HFFc6 (cell line): ENCODE measurements at places on chromosomes 4 and X.

DNA sequence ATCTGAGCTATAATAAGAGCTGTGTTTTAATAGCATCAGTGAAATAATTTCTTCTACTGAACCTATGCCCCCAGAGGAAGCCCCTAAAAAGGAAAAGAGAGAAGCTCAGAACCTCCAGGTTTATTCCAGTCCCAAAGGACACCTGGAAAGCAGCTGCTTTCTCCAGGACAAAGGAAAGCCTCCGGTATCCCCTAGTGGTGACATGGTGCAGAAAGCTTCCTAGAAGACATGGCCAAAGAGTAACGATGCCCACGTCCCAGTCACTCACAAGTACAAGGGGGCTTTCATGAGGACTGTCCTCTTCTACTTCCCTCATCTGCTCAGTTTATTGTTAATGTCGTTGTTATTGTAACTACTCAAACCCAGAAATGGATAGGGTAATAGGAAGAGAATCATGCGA, 343.9 kb downstream of the UNC5C start:
- no peak for DNase-seq

- DNase-seq = no peak
Observed at GRCh38 chrX:109943092-109943739, 59.7 kb upstream of the TMEM164 start.

DNA sequence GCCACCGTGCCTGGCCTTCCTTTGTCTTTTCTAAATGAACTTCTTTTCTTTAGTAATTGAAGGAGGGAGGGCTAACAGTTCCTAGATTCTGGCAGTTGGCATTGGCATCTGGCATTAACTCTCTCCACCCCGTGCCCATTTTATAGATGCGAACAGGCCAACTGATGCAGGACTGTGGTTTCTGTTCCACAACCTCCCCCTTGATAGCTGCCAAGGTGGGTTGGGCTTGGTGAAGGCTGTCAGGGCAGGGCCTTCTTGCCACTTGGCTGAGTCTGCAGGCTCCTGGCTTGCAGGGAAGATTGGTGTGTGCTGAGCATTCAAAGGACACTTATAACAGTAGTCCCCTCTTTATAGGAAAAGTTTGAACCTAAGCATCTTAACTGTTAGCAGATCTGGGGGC, 4.3 kb downstream of the SOWAHD start:
- DNase-seq = no peak

DNA sequence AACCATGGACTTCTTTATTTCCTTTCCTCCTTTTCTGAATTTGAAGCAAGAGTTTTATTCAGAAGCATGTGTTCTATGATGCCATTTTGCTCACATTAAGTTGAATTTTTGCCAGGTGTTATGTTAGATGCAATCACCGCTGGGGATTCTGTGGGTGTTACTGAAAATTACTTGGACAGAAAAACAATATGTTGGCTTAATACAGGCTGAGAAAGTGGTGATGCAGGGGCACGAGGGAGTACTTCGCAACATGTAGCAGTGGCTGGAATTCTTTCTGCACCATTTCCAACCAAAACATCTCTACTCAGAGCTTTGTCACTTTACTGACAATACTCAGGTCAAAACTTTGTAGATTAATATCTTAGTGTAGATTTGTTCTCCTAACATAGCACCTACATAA, 109.2 kb upstream of the PCDH18 start:
- DNase-seq = no peak

DNA sequence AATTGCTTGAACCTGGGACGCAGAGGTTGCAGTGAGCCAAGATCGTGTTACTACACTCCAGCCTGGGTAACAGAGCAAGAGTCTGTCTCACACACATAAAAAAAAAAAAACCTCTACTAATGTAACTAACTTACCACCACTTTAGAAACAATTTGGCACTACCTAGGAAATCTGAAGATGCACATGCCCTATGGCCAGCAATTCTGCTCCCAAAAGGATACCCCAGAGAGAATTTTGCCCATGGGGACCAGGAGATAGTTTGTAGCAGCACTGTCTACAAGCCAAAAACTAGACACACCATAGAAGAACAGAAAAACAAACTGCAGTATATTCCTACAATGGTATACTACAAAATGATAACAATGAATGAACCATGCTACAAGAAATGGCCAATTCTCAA, 37.5 kb downstream of the USP46 start:
- DNase-seq = no peak

DNA sequence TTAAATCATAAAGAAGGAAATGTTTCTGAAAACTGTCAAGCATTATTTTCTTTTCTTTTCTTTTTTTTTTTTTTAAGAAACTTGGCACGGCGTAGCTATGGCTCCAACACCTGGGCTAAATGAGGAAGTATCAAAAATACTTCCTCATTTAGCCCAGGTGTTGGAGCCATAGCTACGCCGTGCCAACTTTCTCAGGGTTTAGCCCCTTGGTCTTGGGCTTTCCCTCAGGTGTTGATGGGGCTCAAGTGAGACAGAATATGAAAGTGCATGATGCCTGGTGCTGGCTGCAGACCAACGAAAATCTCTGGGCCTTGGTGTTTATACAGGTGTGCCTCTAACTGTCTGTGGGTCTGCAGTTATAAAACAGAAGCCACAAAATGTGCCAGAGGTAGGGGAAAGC, 132.7 kb downstream of the ARHGAP24 start:
- DNase-seq = no peak

GRCh38 chr4:100348473-100348872, 158.2 kb upstream of the DDIT4L start:
- peak; percentile 68 for DNase-seq

DNA sequence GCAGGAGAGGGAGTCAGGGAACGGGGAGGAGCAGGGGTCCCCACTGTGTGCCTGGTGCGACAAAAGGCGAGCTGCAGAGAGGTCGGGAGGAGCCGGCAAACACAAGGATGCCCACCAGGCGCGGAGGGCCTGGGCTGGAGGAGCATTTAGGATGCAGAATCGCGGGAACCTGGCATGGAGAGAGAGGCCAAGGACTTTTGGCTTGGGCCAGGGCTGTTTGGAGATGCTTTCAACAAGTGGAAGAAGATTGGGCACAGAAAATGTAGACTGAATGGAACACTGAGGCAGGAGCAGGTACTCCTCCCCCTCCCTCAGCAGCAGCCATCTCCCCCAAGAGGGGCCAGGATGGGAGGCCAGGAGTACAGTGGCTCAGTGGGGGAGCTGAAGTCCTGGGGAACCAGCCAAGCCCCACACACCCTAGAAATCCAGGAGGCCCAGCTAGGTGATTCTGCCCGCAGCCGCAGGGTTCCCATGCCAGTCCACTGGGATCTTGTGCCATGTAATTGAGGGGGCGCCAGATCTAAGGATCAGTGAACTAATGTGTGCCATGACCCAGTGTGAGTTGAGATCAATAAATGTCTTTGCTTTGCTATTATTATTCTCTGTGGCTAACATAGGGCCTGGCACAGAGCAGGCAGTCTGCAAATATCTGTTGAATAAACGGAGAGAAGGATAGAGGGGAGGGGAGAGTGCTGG, 1.1 kb upstream of the ABLIM2 start:
- DNase-seq = no peak

DNA sequence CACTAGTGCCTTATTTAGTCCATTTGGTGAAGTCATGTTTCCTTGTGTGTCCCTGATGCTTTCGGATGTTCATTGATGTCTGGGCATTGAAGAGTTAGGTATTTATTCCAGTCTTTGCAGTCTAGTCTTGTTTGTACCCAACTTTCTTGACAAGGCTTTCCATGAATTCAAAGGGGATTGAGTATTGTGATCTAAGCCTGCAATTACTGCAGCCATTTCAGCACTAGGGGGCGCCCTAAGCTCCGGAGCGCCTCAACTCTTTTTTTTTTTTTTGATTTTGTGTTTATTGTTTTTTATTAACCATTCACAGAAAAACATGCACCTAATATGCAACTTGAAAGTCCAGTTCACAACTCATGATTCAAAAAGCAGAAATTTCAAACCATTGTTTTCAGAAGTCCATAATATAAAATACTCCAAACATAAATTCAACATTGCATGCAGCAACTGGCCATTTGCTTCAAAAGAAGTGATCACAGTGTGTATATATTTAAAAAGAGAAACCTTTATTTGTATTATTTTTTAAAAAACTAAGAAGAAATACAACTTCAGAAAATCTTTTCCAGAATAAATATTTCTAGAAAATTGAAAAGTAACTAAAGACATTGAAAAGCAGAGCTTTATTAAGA, 59.2 kb downstream of the PTPN13 start:
- DNase-seq = no peak

GRCh38 chr4:28973587-28974350, 1746.4 kb upstream of the PCDH7 start:
- DNase-seq = peak; percentile 80

DNA sequence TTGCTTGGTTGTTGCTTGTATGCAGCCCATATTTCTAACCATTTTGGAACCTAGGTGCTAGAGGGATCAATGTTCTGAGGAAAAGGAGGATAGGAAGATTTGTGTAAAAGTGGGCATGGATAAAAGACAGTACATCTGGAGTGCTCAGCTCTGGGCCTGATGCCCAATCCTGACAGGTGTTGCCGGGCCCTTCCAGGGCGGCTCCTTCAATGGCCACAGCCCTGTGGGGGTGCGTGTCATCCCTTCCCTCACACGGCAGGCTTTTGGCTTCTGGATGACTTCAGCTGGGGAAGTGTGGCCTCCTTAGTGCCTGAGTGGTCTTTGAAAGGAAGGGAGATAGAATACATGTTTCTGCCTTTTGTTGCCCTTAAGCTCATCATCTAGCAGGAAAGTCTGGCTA, 47.2 kb downstream of the NELFA start:
- no peak for DNase-seq

- DNase-seq = no peak
Observed at GRCh38 chr4:174483792-174484191, 38.5 kb downstream of the HPGD start.

- DNase-seq = no peak
Observed at GRCh38 chr4:7003879-7004240, 39.3 kb upstream of the TADA2B start.

DNA sequence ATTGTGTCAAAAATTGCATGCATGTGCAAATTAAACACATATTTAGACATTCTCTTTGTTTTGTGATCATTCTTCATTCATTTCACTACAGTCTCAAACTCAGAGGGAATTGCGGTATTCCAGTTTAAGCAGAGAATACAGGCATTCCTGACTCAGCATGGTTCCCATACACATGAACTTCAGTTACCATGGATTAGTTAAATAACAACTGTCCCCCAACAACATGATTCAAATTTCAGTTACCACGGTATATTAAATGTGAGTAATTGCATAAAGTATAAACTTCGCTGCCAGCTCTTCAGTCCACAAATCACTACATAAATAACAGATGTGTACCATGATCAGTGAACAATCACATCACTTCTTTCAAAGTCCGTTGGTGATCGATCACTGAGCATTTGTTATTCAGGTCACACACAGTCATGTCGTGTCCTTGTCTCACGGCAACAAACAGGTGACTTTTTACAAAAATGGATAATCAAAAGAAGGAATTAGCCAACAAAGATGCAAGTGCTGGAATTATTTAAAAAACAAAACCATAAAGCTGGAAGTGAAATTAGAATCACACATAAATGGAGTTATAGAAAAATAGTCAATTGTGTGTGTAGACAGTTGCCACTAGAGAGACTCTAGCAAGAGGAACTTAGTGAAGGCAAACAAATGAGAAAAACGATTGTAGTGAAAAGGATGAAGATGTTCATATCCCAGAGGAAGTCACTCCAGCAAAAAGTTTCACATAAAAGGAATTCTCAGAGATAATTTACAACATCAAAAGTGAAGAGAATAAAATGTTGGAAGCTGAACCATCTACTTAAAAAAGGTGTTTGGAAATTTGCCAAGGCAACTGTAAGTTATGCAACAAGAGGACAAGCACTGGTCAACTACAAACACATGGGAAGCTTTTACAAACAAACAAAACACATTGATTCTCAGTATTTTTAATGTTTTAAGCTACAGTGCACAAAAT, 138.6 kb upstream of the SMARCAD1 start:
- no peak for DNase-seq

DNA sequence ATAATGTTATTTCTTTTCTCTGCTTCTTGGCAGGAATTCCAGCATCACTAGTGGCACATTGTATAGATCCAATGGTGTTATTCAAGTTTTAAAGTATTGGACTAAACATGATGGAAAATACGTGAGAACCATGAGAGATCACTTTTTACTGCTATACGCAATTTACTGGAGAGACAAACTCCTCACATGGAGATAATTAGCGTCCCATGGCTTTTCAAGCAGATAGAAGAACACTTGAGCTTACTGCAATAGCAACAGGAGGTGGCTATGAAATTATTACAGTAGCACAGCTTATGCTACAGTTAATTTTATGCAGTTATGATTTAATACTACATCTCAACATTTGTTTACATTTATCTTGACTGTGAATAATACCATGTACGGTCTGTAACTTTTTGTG, 11.9 kb upstream of the TMEM185A start:
- DNase-seq = no peak

DNA sequence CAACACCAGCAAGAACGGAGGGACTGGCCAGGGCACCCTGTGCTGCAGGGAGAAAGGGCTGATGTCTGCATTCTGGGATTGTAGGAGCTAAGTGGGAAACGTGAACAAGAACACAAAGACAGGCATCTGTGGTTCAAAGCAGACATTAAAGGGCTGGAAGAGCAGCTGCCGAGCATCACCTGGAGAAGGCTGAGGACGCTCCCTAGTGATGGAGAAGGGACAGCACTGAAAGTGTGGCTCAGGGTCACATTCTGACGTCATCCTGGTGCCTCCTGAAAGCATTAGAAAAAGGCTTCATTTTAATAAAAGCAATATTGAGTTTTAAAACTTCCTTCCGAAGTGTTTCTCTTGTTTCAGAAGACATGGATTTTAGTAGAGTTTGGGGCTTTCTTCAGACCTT, 62.3 kb downstream of the CLDN22 start:
- DNase-seq = no peak

- DNase-seq = no peak
Observed at GRCh38 chr4:40200875-40201801, 4.3 kb downstream of the RHOH start.

DNA sequence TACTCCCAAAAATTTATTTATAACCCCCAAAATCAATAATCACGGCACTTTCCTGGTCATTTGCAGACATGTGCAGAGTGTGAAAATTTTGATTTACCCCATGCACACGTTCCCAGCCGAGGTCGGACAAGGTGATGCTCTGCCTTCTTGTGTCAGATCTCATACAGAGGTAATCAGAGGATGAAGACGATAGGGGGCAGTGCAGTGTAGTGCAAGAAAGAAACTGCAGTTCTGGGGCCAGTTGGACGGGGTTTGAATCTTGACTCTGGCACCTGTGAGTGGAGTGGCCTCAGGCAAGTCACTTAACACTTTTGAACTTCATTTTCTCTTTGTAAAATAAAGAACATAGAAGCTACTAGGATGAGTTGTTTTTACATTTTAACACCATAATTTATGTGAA, 88.4 kb downstream of the FRMPD3 start:
- DNase-seq = peak; percentile 26

- DNase-seq = no peak
Observed at GRCh38 chrX:9980927-9981326, 13.8 kb downstream of the CLDN34 start.
